ENCODE measurements at places on chromosomes 2 and 18. TPM values are rescaled to one million over a fixed set of nuclear protein-coding genes. Genes with fewer than 3 reads are reported as not detected.

The M1AP gene
- total RNA-seq, result not detected

The NT5DC4 gene
- total RNA-seq, result 13.6 TPM

The CHMP1B gene
- total RNA-seq, result 47.2 TPM

GRCh38 chr2:219439506-219439905 lies 4.9 kb downstream of the SPEG start:
- peaks cover 14% of the 10 kb centered on the region for H3K36me3 ChIP-seq
- H3K4me1 ChIP-seq, result peaks cover 21% of the 10 kb centered on the region
- H3K4me3 ChIP-seq, result no peak overlapping the region

GRCh38 chr18:60322591-60322990 lies 50.0 kb downstream of the MC4R start:
- H3K36me3 ChIP-seq, result no peaks in the 10 kb centered on the region
- no peak overlapping the region for H3K4me3 ChIP-seq
- no peak overlapping the region for H3K27ac ChIP-seq
- no peak for DNase-seq

DNA sequence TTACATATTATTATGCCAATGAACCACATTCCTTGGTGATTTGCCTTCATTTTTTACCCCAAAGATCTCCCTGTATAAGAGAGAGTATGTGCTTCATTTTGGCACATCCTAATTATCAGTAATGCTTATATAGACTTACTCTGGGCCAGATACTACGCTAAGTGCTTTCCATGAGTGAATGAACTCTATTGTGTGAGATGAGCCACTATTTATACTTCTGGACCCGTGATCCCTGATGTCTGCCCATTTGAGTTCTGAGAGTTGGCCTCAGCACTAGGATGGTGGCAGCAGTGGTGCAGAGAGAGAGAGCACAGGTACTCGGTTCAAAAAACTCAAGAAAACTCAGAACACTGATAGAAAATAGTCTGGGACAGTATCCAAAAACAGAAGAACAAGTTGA lies 17.4 kb upstream of the KCMF1 start:
- H3K27me3 ChIP-seq, result no peaks in the 10 kb centered on the region
- no peak for DNase-seq
- H3K27ac ChIP-seq, result no peak overlapping the region
- no peak overlapping the region for H3K4me3 ChIP-seq
- peaks cover 10% of the 10 kb centered on the region for H3K4me1 ChIP-seq
- H3K36me3 ChIP-seq, result peaks cover 31% of the 10 kb centered on the region

- DNase-seq, result no peak
- peaks cover 7% of the 10 kb centered on the region for H3K4me1 ChIP-seq
- H3K36me3 ChIP-seq, result peaks cover 7% of the 10 kb centered on the region
- no peak overlapping the region for H3K27ac ChIP-seq
Observed at GRCh38 chr2:216033403-216033802, 20.1 kb upstream of the MREG start.

GRCh38 chr2:17853799-17854198 lies 24.7 kb upstream of the KCNS3 start:
- DNase-seq, result no peak
- no peaks in the 10 kb centered on the region for H3K36me3 ChIP-seq
- peaks cover 61% of the 10 kb centered on the region for H3K27me3 ChIP-seq
- no peak overlapping the region for H3K4me3 ChIP-seq

All from Calu3 (cell line).